ENCODE measurements at places on chromosomes 6 and 20.

DNA sequence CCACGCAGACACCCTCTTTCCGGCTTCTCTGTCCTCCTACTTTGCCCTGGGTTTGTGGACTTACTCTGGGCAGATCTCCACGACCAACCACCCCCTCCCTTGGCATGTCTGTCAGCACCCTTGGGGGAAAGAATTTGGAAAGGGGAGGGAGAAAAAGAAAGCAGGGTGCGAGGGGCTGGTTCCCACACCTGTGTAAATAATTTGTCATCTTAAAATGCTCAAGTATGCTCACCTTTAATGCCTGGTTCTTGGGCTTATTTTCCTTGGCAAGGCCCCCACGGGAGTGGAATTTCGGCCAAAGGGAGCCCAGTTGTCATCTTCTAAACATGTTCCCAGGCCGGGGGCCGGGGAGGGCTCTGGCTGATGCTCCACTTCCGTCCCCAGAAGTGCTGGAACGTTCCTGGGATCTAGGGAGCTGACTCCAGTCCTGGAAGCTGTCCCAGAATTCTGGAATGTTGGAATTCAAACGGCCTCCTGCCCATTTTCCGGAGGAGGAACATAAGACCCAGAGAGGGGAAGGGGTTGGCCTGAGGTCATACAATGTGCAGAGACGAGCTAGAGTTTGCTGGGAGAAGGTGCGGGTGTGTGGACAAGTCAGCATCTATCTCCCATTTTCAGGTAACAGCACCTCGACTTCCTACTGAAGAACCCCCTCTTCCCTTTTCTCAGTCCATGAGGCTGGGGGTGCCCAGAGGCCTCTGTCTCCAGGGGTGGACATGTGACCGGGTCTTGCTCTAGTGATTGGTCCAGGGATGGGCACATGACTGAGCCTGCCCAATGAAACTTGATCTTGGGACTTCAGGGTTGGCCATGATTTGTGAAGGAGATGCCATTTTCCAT is 122.3 kb downstream of the CEBPB start:
- DNase-seq: no peak

DNA sequence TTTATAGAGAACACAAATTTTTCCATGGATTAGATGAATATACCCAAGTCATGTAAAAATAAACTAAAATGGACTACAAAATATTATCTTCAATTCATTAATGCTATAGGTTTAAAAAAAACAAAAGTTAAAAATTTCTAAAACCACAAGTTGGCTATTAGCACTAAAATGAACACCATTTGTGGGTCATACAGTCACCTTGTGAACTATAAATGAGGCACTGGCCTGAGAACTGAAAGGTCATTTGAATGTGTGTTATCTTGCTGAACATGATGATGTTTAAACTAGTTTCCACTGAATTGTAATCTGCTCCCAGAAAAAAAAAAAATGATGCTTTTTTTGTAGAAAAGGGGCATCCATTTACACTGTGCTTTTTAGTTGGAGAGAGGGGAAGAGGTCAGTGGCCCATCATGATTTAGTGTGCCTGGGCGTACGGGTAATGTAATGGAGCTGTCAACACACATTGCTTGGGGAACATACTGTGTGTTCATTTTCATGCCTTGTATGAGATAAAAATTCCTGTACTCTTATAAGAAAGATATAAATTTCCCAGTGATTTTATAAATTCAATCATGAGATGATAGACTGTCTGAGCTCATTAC is 96.6 kb upstream of the FKBP1C start:
- no peak for DNase-seq

- DNase-seq: no peak
Measured at GRCh38 chr6:122747573-122747972, 31.9 kb upstream of the FABP7 start.

DNA sequence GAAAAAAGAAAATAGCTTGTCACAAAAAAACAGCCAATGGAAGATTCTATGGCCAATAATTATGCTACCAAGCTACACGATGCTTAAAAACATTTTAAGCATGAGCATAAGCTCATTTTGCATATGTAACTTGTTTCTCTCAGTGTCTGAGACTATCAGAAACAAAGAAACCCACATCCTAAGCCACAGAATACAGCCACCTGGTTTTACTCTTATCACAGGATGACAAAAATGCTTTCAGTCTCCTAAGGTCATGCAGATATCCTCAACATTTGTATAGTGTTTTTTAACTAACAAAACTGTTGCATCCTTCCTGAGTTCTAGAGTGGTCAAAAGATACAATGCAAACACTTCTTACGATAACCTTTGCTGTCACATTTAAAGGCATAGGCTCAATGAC is 172.1 kb upstream of the RUNX2 start:
- no peak for DNase-seq

DNA sequence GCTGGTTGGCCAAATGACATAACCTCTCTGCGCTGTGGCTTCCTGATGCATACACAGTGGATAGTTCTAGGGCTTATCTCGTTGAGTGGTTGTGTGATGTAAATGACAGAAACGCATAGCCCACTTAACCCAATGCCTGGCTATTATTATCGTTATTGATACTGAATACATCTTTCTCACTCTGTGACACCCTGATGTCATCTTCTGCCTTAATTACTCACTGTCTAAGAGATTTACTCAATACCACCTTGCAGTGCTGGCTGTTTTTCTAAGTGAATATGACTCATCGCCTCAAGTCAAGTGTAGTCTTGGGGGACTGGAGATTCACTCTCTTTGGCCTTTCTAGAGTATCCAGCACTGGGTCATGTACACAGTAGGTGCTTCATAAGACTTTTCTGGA is 73.6 kb downstream of the NDUFAF5 start:
- DNase-seq: no peak

DNA sequence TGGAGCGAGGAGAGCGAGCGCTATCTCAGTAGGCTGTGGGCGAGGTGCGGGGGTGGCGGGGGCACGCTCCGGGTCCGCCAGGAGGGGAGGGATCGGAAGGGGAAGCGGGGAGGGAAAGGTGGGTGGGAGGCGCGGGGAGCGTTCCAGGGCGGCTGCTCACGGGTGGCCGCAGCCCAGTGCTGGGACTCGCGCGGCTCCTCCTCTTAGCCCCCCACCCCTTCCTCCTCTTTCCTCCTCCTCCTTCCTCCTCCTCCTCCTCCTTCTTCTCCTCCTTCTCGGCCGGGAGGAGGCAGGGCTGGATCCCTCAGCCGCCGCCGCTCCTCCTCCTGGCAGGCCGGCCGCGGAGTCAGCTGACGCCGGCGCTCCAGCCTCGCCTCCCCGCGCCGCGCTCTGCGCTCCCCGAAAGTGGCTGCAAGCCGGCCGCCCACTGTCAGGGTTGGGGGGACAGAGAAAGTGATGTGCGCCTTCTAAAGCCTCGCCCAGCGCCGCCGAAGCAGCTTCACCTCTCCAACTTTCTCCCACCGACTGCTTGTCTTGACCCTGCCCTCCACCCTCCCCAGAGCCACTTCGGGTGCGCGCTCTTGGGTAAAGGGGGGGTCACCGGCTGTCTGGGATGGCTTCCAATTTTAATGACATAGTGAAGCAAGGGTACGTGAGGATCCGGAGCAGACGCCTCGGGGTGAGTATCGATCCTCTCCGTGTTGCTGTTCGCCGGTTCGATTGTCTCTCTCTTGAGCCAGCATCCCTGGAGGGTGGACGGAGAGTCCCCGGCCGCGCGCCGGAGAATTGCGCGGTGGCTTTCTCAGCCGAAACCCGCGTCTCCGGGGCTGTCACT is at the start of gene DOK5:
DOK5 (plus strand) TSS at position 260 of the 835 bp plus-strand sequence; CDS start at position 614, 354 bp downstream.
- peak; percentile 31 for DNase-seq

DNA sequence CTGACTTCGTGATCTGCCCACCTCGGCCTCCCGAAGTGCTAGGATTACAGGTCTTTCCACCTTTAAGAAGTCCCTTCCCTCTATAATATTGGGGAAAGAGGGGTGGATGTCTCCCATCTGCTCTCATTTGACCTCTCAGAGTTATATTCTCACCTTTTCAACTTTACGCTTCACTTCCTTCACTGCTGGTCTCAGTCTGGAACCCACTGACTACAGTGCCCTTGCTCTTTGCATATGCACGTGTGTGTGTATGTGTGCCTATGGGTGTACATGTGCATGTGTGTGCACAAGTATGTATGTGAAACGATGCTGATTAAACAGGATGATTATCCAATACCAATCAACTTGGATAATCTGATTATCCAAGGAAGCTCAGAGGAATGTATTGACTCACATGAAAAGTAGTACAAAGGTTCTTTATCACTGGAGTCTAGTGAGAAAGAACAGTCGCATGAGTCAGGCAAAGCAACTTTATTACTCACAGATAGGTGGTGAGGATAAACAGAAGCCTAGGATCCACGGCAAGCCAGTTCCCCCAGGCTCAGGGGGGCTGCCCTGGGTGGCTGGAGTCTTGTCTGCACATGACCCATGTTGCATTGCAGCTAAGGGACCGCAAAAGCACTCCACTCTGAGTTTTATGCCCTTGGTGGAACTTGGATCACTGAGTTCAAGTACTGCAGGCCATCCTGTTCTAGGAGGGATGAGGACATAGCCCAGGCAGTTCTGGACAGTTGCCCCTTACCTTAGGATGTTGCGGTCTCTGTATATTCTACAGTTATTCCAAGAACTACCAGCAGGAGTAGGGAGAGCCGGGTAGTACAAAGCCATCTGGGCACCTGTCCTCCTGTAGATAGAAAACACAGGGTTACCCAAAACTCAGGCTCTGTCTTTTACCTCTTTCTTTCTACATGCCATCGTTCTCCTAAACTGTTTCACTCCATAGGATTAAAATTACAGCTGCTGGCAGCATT is 50.9 kb downstream of the SNRNP48 start:
- no peak for DNase-seq

- DNase-seq: no peak
Measured at GRCh38 chr6:17460862-17461261, 67.5 kb downstream of the CAP2 start.

DNA sequence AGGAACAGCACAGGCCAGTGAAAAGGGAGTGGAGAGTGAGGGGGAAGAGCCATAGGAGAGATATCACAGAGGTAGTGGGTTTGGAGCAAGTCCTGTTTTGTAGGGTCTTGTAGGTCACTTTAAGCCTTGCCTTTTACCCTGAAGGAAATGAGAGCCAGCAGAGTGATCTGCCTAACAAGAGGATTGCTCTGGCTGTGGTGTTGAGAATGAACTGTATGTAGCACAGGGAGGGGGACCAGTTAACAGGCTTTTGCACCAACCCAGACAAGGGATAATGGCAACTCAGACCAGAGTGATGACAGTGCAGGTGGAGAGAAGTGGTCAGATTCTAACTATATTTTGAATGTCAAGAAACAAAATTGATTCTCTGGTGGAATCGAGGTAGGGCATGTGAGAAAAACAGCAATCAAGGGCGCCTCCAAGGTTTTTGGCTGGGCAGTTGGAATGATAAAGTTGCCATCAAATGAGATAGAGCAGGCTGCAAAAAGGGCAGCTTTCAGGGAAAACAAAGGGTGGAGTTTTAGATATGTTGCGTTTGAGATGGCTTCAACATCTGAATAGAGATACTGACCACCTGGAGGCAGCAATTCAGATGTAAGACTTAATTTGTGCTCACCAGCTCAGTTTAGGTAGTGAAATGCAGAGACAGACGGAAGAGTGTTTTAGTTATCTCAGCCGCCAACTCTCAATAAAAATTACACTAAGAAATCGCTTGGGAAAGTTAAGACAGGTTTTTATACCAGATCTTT is 134.4 kb upstream of the BTBD3 start:
- no peak for DNase-seq

DNA sequence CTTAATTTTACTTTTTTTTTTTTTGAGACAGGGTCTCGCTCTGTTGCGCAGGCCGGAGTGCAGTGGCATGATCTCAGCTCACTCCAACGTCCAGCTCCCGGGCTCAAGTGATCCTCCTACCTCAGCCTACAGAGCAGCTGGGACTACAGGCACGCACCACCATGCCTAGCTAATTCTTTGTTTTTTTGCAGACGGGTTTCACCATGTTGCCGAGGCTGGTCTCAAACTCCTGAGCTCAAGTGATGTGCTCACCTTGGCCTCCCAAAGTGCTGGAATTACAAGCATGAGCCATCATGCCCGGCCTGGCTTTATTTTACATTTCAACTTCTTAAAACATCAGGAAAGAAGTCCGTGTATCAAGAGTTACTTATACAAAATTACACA is 5.7 kb downstream of the OSER1 start:
- DNase-seq: no peak

DNA sequence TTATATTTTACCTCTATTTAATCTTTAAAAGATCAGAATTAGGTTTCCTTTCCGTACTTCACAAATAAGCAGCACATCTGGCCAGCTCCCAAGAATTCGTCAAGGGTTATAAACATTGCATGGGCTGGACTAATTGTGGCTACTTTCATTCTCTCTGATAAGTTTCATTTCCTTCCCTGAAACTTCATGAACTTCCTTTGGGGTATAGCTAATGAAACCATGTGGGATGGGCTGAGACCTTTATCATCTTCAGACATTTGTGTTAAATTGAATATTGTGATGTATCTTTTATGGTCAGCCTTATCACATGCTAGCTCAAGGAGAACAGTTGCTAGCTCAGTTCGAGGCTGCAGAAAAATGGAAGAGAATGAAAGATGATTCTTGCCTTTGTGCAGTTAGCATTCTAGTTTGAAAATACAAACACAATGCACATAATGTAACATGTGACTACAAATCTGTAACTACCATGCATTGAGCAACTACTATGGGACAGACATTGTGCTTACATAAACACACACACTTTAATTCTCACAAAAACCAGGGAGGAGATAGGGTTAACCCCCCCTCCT is 1.7 kb upstream of the GMPR start:
- DNase-seq: no peak

DNA sequence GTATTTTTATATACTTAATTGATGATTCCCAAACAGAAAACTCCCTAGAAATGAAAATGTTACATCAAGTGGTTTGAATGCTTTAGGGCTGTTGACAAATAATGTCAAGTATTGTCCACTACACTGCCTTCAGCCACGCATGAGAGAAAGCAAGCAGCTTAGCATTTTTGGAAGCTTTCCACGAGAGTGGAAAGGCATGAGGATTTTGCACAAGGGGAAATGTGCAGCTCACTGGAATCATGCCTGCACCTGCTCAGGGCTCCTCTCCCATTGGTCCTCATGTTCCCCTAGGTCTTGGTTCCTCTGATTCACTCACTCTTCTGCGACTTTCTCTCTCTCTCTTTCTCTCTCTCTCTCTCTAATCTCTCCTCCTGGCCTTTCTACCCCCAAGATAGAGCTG is 439.5 kb upstream of the CDH4 start:
- no peak for DNase-seq

GRCh38 chr6:149062653-149063348 is 254.7 kb upstream of the TAB2 start:
- no peak for DNase-seq

DNA sequence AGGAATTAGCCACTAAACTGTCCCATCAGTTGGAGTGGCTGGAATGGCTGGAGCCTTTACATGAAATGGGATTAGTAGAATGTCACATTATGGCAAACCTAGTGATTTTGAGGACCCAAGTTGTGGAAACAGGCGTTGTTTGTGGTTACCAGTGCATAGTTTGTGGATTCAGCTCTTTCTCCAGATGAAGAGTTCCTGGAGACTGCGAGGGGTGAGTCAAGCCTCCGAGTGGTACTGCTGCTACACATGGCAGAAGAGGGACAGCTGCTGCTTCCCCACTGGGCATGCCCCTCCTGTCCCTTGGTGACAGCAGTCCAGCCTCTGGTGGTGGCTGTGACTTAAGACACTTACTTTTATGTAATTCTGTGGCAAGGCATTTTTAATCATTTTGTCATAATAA is 94.2 kb upstream of the SCP2D1 start:
- DNase-seq: no peak

- DNase-seq: peak; percentile 68
Measured at GRCh38 chr6:146543211-146543939, at the start of gene RAB32. Gene RAB32, plus strand, starts transcription at chr6:146543833. Its CDS starts 39 bp downstream, at chr6:146543872.

- no peak for DNase-seq
Measured at GRCh38 chr20:43662943-43663655, 3.8 kb upstream of the MYBL2 start.
